ENCODE measurements at places on chromosomes 16 and 17.

DNA sequence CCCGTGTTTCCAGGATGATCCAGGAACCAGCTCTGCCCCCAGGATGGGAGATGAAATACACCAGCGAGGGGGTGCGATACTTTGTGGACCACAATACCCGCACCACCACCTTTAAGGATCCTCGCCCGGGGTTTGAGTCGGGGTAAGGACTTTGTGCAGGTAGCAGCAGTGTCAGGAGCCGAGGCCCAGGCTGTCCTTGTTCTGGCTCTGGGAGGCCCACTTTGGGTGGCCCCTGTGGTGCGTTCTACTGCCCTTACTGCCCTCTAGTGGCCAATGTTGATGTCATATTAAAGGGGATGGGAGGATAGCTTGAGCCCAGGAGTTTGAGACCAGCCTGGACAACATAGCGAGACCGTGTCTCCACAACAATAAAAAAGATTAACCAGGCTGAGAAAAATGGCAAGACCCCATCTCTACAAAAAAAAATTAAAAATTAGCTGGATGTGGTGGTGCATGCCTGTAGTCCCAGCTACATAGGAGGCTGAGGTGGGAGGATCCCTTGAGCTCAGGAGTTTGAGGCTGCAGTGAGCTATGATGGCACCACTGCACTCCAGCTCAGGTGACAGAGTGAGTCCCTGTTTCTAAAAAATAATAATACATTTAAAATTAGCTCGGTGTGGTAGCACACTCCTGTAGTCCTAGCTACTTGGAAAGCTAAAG is 20.9 kb upstream of the CLEC18A start:
- DNase-seq: no peak

GRCh38 chr17:43750153-43750552 is 8.4 kb downstream of the SOST start:
- DNase-seq: no peak

DNA sequence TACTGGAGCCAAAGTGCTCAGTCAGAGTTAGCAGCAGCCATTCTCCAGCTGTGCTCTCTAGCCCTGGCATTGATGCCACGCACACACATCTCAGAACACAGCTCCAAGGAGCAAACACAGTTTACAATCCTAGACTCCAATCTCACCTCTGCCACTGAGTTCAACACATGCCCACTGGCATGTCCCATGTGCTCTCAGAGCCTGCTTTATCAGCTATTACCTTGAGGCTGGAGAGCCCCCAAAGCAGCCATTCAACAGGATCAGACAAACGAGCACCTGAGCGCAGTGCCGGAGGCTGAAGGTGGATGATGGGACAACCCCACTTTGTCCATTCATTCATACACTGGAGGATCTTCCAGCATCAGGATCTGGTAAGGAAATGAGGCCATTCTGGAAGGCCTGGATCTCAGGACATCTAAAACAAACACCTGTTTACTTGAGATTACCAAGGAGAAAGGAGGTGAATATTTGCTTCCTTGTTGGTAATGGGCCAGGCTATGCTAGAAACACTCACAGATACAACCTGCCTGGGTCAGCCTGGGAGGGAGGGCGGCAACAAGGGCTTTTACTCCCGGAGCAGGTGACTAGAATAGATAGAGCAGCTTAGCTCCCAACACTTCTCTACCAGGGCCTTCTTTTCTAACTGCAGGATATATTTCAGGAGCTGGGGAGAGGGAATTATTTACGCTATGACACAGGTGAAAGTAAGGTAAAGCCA is 25.4 kb downstream of the RANBP10 start:
- no peak for DNase-seq

GRCh38 chr16:64047878-64048277 is 1074.0 kb downstream of the CDH11 start:
- DNase-seq: no peak

DNA sequence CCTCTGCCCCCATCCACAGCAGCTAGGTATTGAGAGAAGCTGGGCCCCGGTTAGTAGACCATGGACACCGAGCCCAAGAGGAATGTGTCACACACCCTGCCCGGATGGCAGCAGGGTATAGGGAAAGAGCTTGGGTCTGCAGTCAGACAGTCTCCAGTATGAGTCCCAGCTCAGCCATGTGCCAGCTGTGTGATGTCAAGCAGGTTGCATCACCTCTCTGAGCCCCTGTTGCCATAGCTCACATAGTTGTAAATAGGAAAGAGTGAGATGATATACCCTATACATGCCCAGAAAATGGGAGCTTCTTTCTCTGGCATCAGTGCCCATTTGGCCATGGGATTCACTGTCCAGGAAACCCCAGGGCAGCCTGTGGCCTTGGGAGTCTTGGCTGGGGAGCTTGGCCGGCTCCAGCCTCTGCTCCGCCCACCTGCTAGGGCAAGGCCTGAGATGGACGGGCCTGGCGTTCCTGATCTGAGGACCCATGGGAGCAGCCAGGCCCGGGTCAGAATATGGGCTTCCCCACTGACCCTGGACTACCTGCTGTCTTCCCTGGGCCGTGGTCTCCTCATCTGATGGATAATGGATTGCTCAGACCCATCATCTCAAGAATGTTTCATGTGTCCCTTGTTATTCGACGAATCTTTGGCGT is 13.2 kb downstream of the CD300LG start:
- no peak for DNase-seq

GRCh38 chr16:65619606-65620005 is 497.7 kb upstream of the CDH11 start:
- no peak for DNase-seq

All from mesothelial cell of epicardium (in vitro differentiated cells).